ENCODE measurements at places on chromosomes 6 and 20. TPM values are rescaled to one million over a fixed set of nuclear protein-coding genes. Genes with fewer than 3 reads are reported as not detected.

FAM162B gene
- not detected for total RNA-seq

MBOAT1 gene
- 3.6 TPM for total RNA-seq

KCNQ2 gene
- not detected for total RNA-seq

MEP1A gene
- not detected for total RNA-seq

BMP7 gene
- total RNA-seq, result not detected

- H3K36me3 ChIP-seq, result peaks cover 12% of the 10 kb centered on the region
- DNase-seq, result peak; percentile 71
- peaks cover 6% of the 10 kb centered on the region for H3K4me1 ChIP-seq
- H3K27me3 ChIP-seq, result peaks cover 2% of the 10 kb centered on the region
- H3K27ac ChIP-seq, result no peak overlapping the region
Measured at GRCh38 chr6:7615611-7616383, 25.8 kb downstream of the SNRNP48 start.

DNA sequence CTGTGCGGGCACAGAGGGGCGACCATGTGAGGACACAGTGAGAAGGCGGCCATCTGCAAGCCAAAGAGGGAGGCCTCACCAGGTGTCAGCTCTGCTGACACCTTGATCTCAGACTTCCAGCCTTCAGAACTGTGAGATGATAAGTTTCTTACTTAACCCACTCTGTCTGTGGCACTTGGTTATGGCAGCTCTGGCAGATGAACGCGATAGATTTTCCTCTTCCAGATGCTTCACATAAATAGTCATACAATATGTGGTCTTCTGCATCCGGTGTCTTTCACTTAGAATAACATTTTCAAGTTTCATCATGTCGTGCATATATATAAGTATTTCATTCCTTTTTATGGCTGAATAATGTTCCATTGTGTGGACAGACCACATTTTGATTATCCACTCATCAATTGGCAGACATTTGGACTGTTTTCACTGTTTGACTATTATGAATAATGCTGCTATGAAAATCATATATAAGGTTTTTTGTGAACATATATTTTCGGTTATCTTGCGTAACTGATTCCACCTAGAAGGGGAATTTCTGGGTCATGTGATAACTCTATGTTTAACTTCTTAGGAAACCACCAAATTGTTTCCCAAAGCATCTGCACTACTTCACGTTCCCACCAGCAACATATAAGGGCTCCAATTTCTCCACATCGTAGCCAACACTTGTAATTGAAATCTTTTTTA lies 30.2 kb downstream of the PRR18 start:
- H3K4me3 ChIP-seq, result no peak overlapping the region
- no peak for DNase-seq
- no peaks in the 10 kb centered on the region for H3K36me3 ChIP-seq
- H3K4me1 ChIP-seq, result peaks cover 2% of the 10 kb centered on the region
- no peaks in the 10 kb centered on the region for H3K27me3 ChIP-seq

DNA sequence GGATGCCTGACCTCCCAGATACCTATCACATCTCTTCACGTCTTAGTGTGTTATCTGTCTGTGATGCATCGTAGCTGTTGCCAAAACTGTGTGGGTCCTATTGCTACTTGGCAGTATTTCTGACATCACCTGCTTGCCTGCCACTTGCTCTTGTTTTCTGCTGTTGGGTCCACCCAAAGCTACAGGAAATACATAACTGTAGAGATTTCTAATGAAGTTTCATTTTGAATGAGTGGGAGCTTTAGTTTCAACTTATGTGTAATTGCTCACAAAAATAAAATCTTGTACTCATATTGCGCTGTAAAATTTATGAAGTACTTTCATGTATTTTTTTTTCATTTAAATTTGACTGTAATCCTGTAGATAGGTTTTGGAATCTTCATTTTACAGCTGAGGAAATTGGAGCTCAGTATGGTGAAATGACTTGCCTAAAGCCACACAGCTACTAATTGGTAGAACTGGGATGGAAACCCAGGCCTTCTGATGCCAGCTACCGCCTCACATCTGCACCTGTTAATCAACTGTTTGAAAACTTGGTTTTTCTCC lies 113.6 kb upstream of the MAN1A1 start:
- no peak overlapping the region for H3K27ac ChIP-seq
- DNase-seq, result peak; percentile 3
- H3K4me1 ChIP-seq, result no peaks in the 10 kb centered on the region
- no peaks in the 10 kb centered on the region for H3K27me3 ChIP-seq
- no peak overlapping the region for H3K4me3 ChIP-seq

DNA sequence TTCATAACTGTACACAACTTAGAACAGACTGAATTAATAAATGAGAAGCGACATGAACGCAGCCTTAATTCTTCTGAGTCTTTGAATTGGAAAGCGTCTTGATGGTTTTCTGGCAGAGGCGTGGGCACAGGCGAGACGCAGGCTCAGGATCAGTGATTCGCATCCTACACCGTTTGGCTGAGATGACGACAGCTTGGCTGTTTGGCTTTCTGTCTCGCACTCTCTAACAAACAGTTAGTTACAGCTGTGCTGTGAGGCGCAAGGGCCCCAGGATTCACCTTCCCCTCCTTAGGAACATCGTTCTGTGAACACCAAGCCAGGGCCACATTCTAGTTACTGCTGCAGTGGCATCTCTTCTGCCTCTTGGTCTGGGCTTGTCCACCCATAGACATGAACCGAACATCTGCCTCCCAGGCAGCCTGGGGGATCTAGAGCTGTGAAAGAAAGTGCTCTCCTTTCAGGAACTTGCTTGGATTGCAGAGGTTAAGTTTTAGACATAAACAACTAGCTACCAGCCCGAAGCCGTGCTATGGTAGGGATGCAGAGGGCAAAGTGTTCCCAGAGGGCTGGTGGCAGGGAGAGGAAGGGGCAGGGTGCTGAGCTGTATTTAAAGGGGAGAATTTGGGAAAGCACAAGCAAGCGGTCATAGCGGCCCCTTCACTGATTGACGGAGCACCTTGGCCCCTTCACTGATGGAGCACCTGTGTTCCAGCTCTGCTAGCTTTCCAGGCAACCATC lies 49.6 kb downstream of the TCP11 start:
- no peak overlapping the region for H3K27ac ChIP-seq
- H3K36me3 ChIP-seq, result peaks cover 2% of the 10 kb centered on the region
- no peaks in the 10 kb centered on the region for H3K27me3 ChIP-seq
- H3K4me3 ChIP-seq, result no peak overlapping the region
- no peaks in the 10 kb centered on the region for H3K4me1 ChIP-seq
- DNase-seq, result no peak

- DNase-seq, result no peak
- H3K27me3 ChIP-seq, result no peaks in the 10 kb centered on the region
- no peaks in the 10 kb centered on the region for H3K36me3 ChIP-seq
Measured at GRCh38 chr20:22966787-22967464, 68.2 kb upstream of the SSTR4 start.

- no peak overlapping the region for H3K27ac ChIP-seq
- DNase-seq, result no peak
- no peaks in the 10 kb centered on the region for H3K36me3 ChIP-seq
- H3K27me3 ChIP-seq, result no peaks in the 10 kb centered on the region
Measured at GRCh38 chr6:56058636-56059035, 183.2 kb upstream of the BMP5 start.

Data from natural killer cell (primary cell).